Kasumi-1 (cell line): ENCODE measurements at places on chromosomes 11 and 22.

DNA sequence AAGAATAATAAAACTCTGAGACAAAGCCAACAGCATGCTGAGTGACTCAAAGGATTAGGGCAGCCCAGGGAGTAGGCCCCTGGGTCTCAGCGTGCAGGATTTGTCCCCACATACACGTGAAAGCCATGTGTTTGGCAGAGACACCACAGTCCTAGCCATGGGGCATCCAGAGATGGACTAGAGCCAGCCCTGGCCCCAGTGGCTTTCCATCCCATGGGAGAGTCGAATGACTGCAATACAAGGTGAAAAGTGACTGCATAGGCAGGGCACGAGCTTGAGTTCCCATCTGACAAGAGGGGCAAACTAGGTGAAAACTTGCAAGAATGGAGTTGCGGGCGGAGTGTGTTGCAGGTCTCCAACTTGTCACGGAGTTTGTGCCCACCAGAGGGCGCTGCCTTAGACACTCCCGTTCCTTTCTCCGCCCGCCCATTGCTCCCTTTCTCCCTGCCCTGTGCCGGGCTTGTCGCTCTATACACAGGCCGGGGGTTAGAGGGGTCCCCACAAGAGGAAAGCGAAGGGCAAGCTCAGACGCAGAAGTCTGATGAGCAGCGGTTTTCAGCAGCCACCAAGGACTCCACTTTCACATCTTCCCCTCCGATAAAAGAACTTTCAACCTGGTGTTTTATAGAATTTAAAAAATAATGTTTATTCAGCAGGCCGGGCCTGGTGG, 24.2 kb downstream of the TSKU start:
- DNase-seq: peak; percentile 86

- DNase-seq: no peak
Observed at GRCh38 chr22:49012712-49013395, 814.8 kb downstream of the BRD1 start.

GRCh38 chr11:35065566-35065965, 73.4 kb upstream of the CD44 start:
- no peak for DNase-seq

DNA sequence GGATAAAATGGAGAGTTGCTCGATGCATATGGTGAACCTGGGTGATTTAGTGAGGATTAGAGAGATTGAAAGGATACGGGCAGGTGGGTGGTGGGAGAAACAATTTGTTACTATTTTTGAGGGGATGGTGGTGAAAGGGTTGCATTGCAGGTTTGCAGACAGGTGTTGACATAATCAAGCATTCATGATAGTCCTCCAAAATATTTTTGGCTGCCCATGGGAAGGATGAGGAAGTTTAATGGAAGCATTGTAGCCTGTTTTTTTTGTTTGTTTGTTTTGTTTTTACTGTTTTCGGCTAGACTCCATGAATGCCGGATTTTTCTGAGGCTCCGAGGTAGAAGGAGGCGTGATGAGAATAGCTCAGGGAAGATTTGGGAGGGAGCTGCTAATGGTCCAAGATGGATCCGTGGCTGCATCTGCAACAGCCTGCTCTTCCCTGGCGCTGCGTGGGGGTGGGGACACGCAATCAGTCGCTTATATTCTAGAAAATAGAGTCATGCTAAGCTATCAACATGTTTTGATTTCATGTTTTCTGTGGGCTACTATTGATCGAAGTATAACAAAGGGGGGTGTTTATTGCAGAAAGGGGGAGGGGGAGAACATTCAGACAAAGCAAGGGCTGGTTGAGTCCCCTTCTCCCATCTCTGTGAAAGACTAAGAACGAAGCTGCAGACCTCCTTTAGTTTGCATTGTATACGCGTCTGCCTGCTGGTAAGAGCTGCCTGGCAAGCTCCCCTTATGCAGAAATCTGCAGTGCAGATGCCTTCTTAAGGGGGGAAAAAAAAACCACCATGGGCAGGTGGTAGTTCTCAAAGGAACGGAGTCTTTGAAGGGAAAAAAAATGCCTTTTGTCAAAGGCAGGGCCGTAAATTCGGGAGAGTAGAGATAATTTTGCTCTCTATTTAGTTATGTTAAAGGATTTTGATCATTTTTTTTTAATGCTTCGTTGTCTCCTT, 1.0 kb downstream of the RTN3 start:
- DNase-seq: peak; percentile 32

DNA sequence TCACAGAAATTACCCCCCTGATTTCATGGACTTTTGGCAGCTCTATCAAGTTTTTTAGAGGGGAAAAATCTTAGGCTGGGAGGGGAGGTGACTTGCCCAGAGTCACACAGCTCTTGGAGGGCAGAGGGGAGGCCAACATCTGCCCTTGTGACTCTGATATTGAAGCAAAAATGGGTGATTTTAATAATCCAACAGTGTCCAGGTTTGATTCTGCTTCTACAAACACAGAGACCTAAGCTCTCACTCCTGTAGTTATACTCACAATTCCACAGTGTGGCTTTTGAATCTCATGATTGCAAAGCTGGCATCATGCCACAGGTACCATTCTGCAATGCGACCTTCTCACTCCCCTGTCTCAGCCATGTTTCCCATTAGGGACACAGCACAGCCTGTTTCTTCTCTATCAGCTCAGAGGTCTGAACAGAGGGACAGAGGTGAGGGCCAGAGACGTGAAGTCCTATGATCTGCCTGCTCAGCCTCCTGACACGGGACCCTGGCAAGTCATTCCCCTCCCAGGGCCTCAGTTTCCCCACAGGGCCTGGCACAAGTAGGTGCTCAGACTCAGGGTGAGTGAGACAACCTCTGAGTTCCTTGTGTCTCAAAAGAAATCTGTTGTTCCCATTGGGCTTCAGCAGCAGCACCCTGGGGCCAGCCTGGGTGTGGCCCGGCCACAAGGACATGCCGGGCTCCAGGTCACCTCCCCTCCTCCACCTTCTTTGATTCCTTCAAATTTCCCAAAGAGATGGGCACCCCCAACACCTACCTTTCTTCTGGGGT, 766 bp downstream of the APOL2 start:
- no peak for DNase-seq
